NCI-H1694 treated with DMSO at 0.1 percent for 48 hours (cell line): ENCODE measurements at places on chromosomes 2 and 18.

DNA sequence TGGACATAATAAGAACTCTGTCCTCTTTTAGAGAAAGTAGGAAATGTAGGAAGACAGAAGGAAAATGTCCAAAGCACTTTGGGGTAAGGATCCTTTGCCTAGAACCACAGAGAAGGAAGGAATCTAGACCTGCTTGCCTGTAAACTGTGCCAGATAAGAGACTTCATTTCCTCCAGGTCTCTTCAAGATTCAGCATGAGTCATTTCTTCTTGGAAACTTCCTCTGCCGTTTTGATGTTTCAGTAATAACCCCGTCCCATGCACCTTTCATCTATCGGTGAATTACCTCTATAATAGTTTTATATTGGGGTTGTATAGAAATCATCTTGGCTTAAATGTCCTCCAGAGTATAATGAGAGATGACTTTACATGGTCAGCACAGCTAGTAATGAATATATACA, 63.2 kb upstream of the LRATD1 start:
- no peak for DNase-seq

DNA sequence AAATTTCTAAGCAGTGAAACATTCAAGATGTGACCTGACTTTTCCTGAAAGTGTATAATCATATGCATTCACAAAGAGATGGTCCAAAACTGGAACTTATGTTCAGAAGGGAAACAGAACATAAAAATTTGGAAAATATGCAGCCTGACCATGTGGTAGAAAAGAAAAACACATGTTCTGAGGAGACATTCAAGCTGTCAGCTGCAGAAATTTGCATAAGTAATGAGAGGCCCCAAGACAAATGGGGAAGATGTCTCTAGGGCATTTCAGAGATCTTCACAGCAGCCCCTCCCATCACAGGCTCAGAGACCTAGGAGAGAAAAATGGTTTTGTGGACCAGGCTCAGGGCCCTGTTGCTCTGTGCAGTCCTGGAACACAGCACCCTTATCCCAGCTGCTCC, 123.8 kb downstream of the RPIA start:
- no peak for DNase-seq

GRCh38 chr2:88764850-88765153, 73.3 kb downstream of the RPIA start:
- DNase-seq = no peak

DNA sequence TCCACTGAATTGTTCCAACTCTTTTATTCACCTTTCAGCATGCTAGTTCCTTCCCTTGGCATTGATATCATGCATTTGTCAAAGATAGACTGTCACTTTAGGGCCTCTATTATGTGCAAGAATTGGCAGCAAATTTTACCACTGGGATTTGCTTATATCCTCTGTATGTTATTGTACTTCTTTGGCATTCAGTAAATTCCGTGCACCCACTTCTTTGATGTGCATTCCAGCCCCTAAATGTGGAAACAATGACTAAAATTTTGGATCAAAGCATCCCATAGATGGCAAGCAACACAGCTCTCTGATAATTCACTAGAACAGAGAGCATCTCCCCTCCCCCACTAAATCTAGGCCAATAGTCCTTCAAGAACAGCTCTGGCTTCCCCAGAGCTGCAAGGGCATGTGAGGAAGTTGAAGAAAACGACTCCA, 399.0 kb upstream of the HNRNPA3 start:
- DNase-seq = no peak

DNA sequence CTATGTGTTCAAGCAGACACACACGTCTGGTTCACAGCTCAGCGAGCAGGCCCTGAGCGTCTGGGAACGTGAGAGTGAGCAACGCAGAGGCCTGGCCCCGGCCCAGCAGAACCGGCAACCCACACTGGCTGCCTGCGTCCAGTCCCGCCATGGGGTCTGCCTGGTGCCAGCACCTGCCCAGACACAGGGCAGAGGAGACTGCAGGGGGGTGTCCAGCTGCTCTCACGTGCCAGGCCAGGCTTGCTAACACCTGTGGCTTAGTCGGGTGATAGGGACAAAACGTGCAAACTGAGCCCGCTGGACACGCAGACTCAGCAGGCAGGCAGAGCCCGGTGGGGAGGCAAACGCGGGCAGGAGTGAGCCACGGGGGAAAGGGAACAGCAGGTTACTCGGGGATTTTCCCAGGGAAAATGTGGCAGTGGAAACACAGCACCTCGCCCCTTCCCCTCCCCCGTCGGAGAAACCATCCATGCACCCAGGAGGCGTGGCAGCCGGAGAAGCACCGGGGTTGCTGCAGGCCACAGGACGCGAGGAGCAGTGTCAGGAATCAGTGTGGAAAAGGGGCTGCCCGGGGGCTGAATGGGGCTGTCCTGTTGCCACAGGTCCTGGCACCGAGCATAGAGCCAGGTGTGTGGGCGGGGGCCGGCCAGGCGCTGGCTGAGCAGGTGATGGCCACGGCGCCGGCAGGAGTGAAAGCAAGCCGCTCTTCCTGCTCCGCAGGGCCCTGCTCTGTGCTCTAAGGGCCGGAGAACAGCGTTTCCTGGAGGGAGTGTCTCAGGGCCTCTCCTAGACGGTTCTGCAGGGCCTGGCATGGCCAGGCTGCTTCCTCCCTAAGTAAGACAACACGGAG, 154.7 kb downstream of the HDAC4 start:
- no peak for DNase-seq

DNA sequence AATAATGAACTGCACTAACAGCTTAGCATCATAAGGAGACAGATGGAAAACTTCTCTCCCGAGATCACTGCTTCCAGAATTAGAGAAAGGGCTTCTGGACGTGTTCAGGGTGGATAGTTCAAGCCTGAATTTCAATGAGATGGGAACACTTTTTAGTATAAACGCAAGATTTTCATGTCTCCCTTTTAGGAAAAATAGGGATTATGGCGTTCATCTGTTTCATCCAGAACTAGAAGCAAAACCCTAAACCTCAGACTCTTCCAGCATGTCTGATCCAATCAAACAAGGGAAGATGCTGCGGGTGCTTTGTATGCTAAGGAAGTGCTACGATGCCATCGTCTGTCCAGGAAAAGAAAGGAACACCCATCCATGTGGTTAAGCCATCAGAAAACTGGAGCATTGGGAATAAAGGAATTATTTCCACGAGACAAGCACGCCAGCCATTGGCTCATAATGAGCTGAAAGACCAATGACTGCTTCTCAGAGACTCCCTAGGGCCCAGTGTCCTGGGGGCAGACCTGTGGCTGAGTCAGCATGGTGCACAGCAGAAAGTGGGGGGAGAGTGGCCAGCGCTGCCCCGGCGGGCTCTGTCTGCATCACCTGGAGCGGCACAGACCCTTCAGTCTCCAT, 65.9 kb upstream of the AFF3 start:
- no peak for DNase-seq

- DNase-seq = no peak
These were observed 9.2 kb upstream of the SP9 start for GRCh38 chr2:174325373-174326160.

GRCh38 chr2:180412219-180412618, 405.1 kb upstream of the CWC22 start:
- no peak for DNase-seq

DNA sequence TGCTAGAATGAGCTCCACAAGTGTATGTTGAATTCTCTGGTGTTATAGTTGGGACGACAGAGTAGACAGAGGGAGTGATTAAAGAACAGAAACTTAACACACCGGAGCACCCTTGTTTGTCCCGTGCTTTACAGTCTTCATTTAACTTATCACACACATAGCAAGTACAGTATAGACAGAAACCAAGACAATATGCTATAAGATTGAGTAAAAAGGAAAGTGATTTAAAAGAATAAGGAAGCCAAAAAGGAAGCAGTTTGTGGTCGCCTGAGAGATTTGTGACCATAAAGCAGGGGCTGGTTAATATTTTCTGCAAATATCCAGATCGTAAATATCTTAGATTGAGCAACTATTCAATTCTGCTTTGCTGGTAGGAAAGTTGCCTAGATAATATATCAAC, 1128.4 kb downstream of the TSN start:
- no peak for DNase-seq

GRCh38 chr2:144990661-144991060, 470.7 kb upstream of the ZEB2 start:
- DNase-seq = no peak

DNA sequence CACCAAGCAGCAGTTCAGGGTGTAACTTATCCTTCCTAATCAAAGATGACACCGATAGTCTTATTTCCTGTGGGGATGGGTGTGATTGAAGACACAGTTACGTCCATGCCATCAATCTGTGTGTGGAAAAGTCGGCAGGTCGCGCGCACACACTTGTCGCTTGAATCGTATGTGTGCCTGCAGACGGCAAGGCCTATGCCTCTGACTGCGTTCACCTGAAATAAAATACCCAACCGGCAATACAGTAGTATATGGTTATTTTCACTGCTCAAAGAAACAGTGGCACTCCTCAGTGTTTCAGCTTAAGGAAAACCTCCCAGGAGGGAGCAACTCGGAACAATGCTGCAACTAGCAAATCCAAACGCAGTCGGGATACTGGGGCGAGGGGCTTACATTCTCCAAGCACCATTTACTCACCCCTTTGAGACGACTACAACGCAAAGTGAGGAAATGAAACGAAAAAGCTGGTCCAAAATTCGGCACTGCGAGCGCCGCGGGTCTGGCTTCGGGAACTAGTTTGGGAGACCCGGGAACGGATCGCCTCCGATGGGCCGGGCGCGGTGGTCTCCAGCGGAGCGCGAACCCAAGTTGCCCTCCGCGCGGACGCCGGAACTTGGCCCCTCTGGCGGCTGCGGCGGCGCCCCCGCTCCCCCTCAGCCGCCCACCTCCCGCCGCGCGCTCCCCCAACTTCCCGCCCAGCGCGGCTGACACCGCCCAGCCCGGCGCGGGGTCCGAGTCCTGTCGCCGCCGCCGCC, 675 bp downstream of the PRKD3 start:
- peak; percentile 9 for DNase-seq

DNA sequence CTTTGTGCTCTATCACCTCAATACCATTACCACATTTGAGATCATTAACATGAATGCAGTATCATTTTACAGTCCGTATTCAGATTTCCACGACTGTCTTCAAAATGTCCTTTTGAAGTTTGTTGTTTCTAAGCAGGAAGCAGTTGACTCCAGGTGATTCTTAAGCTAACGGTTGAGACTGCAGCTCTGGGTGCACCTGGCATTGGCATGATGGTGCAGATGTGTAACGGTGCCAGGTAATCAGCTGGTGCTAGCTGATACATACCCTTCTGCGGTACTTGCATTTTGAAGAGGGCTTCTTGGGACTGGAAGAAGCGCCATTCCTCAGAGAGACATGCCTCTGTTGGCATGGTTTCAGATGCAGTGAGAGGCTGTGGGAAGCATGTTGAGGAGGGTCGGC, 19.5 kb downstream of the SIGLEC15 start:
- no peak for DNase-seq

DNA sequence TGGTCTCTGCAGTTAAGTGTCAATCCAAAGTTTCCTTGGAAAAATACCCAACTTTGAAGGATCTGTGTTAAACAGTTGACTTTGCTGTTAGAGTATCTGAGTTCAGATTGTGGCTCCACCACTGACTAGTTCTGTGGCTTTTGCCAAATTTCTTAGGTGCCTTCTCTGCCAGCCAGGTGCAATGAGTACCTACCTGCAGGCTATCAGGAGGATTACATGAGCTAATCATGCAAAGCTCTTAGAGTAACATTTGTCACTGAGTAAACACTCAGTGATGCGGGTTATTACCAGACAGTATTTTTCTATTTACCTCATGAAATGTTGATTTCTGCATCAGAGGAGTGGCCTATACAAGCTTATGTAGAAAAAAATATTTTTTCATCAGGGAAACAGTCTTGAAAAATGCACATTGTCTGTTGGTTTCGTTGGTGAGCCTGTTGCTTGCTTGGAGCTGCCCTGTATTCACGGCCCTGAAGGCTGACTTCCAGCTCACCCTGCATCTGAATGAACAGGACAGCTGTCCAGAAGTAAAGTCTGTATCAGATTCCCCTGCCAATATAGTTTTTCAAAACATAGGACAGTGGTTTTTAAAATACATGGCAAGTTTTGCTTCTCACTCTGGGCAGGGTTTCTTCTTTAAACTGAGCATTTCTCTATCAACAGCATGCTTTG, 235.1 kb downstream of the CDCA7 start:
- no peak for DNase-seq
